ENCODE measurements at places on chromosomes 6 and 20.

DNA sequence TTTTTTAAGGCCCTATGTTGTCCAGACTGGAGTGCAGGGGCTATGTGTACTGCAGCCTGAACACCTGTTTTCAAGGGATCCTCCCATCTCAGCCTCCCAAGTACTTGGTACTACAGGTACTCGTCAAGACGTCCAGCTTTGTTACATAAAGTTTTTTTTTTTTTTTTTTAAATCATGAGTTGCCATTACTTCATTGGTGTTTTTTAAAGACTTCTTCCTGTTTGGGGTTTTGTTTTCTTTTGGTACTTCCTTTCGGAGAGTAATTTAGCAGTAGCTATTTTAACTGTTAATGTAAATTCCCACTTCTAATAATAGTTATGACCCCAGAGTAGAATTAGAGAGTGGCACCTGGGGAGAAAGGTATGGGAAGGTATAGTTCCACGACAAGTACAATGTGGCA is 10.5 kb downstream of the ZNFX1 start:
- no peak for DNase-seq

DNA sequence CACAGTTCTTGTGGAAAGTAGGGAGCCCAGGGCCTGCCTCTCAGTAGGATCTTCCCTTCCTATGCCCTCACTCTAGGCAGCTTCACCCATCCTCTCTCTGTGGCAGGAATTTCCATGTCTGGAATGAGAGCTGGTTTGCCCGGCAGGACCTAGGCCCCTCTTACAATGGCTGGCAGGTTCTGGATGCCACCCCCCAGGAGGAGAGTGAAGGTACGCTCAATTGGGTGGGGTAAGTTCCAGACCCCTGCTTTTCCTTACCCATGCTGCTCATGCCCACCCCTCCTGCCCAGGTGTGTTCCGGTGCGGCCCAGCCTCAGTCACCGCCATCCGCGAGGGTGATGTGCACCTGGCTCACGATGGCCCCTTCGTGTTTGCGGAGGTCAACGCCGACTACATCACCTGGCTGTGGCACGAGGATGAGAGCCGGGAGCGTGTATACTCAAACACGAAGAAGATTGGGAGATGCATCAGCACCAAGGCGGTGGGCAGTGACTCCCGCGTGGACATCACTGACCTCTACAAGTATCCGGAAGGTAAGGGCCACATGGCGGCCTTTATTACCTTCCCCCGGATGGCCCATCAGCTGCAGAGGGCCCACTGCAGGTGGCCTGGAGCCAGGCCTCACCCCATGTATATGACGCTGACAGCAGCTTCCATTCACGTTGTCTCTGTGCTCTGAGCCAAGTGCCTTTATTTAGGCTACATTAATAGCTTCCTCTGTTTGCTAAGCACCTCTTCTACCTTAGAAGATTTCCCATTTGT is 22.8 kb downstream of the TGM6 start:
- DNase-seq, result no peak

DNA sequence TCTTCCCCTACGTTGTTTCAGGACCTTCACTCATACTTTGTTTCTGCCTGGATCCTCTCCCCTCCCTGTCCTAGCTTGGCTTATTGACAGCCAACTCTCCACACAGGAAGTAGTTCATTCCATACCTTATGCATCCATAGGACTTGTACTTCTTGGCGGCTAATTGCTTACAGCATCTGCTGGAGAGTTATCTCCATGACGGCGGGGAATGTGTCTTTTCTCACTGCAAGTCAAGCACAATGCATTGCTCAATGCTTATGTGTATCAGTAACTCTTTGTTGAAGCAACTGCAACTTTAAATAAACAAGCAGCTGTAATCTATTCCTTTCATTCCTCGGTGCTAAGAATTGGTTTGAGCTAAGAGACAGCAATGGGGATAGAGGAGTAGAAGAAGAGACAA is 551.3 kb upstream of the EPHA7 start:
- no peak for DNase-seq

- DNase-seq, result no peak
Observed at GRCh38 chr6:109417646-109418045, 22.8 kb downstream of the PPIL6 start.

DNA sequence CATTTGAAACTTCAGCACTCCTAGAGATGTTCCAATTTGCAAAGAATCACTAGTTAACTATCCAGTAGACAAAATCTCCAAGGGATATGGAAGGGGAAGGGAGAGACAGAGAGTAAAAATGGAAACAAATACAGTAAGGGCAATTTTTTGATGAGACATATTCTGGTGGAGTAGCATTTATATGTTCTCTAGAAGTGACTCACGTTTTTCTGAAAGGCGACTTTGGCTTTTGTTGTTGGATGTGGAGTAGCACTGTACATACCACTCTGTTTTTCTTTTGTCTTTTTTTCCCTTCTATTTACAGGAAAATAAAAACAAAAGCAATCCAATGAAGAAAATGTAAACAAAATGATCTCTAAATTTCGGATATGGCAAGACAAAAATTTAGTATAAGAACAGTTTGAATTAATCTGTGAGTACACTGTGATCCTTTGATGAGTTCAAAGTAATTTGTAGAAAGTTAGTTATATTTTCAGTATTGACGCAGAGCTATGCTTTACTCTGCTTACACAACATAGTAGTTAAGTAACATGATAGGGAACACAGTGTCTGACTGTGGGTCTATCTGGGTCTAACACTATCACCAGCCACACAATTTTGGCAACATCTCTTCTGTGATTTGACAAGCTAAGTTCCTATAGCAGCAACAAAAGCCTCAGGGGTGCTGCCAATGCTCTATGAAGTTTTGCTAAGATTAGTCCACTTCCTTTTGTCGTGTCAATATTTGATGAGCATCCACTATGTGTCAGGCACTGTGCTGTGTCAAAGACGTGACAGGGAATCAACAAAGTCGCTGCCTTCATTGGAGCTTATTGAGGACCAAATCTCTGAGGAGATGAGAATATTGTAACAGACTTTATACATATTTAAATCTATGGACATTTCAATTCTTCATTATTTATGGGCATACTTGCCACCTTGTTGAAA is 27.3 kb upstream of the TAGAP start:
- no peak for DNase-seq

DNA sequence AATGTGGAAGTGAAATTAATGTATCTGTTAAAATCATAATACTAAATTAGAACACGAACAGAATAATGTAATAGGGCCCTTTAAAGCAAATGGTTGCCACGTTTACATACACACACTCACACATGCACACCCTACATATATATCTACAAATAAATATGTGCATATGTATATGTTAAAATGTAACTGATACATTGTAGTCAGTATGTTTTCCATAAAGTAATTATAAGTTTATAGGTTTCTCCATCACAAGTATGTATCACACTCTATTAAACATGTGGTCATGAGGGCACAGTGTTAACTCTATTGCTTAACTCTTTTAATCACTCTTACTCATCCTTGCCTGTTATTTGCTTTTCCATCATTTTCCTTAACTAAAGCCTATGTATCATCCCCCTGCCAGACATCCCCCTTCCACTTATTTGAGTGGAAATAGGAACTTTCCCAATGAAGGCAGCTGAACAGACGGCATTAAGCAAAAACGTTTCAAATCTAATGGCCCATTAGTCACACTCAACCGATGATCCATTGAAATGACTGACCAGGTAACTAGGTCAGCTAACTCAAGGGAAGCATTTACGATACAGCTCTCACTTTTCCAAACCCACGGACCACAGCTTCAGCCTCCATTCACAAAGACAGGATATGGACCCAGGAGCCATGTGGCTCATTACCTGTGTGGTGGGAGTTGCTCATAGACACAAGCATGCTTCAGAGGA is 89.3 kb downstream of the HAO1 start:
- no peak for DNase-seq
